SJSA1 (cell line): ENCODE measurements at places on chromosomes 12 and 14. TPM values are rescaled to one million over a fixed set of nuclear protein-coding genes. Genes with fewer than 3 reads are reported as not detected.
A peak's percentile ranks its signal among the peaks of the same experiment; 100 is the strongest.

GRCh38 chr12:116564080-116564479 lies 4.9 kb downstream of the MAP1LC3B2 start:
- no peak for DNase-seq

DNA sequence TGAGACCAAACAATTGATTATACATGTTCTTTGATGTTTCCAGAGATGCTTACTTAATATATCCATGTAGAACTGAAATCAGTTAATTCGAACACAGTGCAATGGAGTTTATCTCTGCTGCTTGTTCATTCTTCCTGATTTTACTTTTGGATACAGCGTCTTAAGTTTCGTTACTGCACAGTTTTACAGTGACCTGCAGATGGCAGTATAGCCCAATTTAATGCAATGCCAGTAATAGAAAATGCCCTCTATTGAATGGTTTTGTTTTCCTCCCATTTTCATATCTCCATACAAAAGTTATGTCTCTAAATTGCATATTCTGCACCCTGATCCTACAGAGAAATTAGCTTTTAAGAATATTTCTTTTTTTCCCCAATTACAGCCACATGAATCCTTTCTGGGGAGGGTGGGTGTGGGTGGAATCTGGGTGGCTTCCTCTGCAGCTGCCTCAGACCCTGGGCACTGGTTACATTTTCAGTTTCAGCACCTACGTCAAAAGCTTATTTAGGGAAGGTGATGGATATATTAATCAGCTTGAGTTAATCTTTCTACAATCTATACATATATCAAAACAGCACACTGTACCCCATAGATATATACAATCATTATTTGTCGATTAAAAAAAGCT lies 101.1 kb upstream of the DCD start:
- peak; percentile 6 for DNase-seq

DNA sequence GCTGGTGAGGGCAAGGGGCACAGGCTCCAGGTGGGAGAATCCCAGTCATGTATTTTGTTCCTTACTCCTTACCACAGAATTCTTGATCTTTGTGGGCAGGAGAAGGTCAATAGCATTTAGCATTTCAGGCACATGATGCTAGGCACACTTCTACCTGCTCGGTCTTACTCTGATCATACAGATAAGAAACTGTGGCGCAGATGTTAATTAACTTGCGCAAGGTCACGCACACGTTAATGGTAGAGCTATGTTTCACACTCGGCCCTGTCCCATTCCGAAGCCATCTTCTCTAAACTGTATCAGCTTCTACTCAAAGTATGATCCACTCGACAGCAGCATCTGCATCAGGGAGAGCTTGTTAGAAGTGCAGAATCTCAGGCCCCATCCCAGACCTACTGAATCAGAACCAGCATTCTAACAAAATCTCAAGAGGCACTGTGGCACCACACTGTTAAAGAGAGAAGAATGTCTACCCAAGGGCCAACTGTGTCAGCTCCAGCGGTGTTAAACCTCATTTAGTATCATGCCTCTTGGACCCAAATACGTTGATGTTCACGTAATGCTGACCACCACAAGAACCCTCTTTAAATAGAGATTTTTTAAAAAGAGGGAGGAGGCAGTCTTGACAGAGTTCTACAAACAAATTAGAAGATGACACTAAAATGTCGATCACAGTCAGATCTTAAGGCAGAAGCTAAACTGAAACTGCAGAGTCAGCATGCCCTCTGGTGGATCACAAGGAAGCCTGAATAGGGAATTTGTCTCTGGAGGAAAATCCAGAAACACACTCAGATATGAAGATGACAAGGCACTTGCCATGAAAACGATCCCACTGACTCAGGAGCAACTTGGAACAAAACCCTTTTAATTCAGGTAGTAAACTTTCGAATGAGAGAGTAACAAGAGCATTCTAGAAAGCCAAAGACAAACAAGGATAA lies 7.3 kb downstream of the STXBP6 start:
- DNase-seq = peak; percentile 11

- no peak for DNase-seq
Observed at GRCh38 chr14:54572316-54572715, 5.4 kb downstream of the SAMD4A start.

DNA sequence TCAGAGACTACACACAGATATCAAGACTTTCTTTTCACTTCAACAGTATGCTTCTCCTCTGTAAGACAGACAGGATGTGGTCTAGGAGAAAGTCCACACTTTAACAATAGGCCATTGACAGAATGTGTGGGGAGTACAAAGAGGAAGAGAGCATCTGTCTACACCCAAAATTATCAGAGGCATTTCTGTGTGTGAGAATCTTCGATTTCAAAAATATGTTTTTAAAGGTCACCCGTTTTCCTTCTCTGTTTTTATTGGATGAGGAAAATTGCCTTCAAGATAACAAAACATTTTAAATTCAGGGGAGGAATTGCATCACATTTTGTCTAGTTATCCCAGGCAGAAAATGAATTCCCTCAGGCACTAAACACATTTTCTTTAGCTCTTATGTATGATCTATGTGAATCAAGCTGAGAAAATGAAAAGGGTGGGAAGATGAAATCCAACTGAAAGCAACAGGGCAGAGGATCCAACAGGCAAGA lies 16.4 kb downstream of the NAV3 start:
- DNase-seq = no peak

SLC38A4 gene
- total RNA-seq = 14.5 and 18.3 TPM in 2 replicates

DNA sequence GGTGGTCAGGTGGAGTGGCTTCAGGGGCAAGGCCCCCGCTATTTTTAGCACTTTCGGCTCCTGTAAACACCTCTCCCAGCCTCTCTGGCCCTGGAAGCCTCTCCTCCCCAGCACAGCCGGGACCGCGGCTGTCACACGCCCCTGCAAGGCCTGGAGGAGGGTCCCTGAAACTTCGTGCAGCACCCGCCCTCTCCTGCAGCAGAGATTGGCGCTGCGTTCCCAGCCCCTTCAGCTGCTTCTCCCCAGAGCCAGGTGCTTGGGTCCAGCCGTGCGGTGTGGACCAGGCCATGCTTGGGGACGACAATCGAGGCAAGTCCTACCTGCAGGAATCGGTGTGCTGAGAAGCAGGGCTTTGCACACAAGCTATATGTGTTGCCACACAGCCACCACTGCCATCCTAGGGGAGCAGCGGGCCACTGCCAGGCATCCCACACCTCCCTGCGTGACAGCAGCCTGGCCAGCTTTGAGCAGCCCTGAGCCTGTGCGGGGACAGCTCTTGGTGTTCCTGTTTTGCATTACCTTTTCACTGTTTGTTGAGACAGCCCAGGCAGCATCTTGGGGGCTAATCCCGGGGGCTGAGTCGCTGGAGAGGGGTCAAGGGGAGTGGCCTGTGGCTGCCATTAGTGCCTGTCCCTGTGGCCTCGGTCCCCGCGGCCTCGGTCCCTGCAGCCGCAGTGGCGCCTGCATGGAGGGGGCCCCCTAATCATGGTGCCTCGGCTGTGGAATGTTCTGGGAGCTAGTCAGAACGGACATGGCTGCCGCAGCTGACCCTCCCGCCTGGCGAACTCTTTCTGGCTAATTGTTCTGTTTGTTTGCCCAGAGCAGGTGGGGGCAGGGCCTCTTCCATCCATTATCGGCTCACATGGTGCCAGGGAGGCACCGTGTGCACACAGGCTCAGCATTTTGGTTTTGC lies 27.6 kb upstream of the TRAF3 start:
- DNase-seq = no peak

DNA sequence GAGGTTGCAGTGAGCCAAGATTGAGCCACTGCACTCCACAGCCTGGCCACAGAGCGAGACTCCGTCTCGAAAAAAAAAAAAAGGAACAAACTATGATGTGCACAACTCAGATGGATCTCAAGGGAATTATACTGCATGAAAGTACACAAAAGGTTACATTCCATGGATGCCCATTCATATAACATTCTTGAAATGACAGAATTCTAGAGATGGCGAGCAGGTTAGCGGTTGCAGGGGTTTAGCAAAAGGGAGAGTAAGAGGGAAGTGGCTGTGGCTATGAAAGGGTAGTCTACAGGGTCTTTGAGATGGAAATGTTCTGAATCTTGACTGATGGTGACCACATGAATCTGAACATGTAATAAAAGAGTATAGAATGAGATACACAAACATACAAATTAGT lies 49.7 kb downstream of the CKB start:
- no peak for DNase-seq

GRCh38 chr14:100032738-100033137 lies 32.5 kb upstream of the EVL start:
- no peak for DNase-seq

DNA sequence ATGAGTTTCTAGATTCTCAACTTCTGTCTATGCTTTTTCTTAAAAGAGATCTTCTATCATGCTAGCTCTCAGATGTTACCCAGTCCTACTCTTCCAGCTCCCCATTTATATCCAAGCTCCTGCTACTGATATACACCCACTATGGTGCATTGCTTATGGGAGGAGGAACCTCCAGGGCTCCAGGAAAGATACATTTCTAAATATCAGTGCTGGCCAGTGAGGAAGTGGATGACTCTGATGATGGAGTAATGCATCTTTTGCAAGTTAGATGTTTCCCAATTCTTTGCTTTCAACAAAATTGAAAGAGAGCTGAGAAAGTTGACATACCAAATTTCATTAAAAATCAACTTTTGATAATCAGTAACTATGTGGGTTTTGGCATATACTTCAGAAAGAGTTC lies 105.7 kb upstream of the RESF1 start:
- no peak for DNase-seq

- DNase-seq = peak; percentile 31
Observed at GRCh38 chr12:132711080-132711843, 620 bp downstream of the PGAM5 start.

DNA sequence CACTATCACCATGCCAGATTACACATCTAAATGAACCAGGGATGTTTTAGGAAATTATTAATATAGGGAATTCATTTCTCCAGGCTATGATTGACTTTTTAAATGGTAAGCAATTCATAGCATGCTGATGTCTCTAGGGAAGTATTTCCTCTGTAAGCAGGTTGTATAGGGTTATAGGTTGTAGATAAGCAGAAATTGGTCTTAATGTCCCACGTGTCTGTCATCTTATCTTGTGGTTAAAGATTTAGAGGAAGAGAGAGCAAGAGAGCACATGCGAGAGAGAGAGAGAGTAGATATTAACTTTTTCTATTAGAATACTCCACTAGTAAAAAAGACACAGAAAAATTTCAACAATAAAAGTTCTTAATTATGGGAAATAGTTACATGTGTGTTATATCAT lies 32.6 kb downstream of the TRHDE start:
- no peak for DNase-seq

RD3L gene
- total RNA-seq = not detected in 2 replicates

DNA sequence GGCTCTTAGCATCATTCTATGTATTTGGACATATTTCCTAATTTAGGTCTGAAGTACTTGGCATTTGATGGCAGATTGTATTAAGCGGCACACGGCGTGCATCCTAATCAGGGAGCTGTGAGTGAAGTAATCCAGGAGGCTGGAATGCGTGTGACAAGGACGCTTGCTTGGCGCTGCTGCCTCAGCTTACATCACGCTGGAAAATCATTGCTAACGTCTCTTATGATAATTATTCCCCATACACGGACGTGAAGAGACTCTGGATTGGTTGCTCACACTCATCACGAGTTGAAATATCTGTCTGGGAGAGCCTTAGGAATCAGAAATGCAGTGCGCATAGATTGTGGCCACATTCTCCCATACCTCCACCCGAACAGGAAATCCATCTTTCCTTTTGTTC lies 85.3 kb downstream of the FBXW8 start:
- no peak for DNase-seq

SMARCD1 gene
- 55.7 and 61.5 TPM in 2 replicates for total RNA-seq

GRCh38 chr12:9751204-9752144 lies 9.2 kb downstream of the CD69 start:
- DNase-seq = no peak

GRCh38 chr14:30928462-30928861 lies 54.1 kb downstream of the COCH start:
- no peak for DNase-seq

VRTN gene
- not detected in 2 replicates for total RNA-seq

- DNase-seq = no peak
Observed at GRCh38 chr14:35224615-35225014, 67.6 kb upstream of the PSMA6 start.

DNA sequence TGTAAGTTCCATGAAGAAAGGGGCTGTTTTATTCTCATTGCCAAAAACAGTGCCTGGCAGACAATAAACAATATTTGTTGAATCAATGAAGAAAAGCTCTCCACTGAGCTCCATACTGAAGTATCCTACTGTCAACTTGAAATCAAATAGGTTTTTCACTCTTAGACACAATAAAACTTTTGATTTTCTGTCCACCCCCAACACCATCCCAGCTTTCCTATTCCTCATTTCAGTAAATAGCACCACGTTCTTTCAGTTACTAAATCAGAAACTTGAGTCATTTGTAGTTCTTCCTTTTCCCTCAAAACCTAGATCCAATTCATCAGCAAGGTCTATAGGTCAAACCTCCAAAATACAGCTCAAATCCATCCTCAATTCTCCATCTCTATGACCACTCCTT lies 113.3 kb downstream of the PTGER2 start:
- no peak for DNase-seq

DNA sequence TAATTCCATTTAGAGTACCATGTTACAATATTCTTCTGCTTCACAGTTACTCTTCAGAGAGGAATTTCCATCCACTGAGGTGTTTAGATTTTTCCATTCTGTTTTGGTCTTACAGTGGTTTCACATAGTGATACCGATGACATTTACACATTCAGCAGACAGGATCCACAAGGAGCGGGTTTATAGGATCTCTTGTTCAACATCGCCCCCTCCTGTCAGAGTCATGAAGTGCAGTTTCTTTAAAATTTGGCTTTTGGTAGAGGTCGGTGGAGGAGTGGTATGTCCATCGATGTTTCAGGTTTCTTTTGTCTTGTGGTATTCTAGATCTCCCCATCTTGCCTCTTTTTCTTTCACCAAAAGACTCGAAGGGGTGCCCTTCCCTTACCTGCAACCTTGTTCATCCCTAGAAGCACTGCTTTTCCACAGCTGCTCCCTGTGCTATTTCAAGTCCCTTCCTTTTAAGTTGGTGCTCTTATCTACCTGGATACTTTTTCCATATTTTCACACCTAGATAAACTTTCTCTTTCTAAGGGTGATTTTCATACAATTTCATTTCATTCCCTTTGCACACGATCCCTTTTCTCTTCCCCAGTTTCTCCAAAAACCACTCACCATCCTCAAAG lies 181.3 kb downstream of the ITPR2 start:
- peak; percentile 84 for DNase-seq

TSPAN8 gene
- not detected in 2 replicates for total RNA-seq
